Spinal cord (tissue), 10 donors: ENCODE measurements at places on chromosomes 7 and 10.

DNA sequence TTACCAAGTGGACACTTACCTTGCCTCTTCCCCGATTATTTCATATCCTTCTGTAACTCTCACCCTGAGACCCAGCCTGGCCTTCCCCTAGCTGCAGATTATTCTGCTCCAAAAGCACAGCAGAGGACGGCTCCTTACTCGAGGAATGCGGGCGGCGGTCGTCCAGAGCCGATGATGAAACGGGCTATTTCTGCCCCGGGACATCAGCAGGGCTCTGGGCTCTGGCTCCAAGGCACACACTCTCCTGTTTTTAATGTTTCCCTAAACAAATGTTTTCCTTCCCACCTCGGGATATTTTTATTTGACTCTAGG lies 343 bp upstream of the C10orf71 start:
- no peak for DNase-seq

GRCh38 chr10:122974023-122974422 lies 6.2 kb upstream of the PSTK start:
- peak; percentile 19 for DNase-seq

DNA sequence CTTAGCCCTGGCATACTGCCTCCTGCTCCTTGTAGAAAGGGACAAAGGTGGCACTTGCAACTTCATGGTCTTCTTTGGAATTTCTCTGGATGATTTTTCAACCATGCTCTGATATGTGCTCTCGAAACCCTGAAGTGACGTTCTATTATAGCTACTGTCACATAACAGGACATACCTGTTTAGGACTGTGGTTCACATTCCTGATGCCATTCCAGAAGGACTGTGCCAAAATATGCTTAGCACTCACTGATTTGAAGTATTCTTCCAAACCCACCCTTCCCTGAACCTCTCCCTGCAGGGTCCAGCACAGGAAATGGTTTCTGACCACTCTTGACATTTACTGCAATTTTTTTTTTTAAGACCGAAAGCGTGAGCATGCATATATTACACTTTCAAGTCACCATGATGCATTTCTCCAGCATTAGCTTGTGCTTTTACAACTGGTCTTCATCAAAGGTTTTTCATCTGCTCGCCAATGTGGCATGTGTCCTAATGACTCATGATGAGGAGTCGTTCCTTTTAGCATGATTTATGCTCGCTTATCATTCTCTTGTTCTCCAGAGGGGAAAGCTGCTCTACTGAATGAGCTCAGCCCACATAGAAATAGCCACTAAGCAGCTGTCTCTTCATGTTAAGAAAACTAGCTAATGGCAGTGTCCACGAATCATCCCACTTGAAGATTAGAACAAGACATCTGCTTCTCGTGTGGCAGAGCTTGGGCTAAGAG lies 135.2 kb downstream of the ADAM12 start:
- DNase-seq = peak; percentile 50

DNA sequence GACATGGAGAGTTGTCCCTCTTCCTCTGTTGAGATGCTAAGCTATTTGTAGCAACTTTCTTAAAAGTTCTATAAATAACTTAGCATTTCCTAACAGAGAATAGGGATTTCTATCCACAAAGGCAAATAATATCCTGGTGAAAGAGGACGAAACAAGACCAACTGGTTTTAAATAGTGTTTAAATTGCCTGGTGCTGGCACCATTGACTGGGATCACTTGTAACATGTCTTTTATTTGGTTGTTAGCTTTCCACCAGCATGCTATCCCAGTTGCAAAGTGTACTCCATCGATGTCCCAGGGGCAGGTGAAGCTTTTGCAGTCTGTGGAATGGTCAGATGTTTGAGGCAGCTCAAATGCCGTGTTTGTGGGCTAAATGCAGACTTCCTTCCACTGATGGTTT lies 3.7 kb downstream of the SUFU start:
- no peak for DNase-seq

DNA sequence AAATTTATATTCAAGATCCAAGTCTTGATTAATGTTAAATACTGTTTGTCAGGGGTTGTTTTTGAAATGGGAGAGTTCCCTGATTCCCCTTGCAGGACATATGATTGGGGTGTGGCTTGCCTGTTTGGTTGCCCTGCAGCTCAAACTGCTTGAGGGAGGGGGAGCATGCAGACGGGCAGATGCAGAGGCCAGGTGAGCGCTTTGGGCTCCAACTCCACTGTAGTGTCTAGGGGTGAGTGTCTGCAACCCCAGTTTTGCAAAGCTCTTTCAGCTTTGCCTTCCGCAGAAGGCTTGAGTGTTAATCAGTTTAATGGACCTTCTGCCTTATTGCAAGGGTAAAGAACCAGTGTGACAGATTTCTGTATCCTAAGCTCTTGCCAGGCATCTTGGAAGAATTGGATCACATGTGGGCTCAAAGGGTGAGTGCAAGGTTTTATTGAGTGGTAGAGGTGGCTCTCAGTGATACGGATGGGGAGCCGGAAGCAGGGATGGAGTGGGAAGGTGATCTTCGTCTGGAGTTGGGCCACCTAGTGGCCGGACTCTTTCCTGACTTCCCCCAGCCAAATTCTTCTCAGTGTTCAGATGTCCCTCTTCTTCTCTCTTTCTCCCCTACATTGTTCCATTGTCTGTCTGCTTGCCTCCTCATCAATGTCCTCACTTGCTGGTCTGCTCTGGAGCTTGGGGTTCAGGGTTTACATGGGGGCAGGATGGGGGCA lies 479.7 kb downstream of the ATRNL1 start:
- DNase-seq = no peak

GRCh38 chr10:34705563-34705962 lies 109.5 kb downstream of the PARD3 start:
- DNase-seq = no peak

DNA sequence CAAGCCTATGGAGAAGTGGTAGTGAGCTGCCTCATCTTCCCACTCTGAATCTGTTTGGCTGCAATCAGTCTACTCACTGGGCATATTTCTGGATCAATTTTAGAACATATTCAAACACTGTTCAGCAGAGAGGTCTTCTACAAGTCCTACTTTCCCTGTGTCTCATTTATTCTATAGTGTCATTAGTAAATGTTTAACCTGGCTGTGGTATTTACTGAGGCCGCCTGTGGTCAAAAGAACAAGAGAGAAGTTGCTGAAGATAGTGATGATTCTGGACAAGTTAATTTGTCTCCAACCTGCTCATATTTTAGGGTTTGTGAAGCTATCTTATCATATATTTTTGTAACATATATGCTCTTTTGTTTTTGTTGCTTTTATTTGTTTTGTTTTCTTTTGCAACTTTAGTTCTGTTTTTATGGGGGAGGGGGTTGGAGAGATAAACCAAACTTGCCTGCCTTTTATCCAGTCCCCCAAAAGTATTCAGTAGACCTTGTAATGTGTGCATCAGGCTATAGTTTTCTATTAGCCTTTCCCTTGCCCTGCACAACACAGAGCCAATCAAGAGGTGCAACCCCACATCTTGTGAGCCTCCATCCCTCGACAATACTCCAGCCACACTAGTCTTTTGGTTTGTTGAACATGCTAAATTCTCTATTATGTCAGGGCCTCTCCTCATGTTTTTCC lies 362.8 kb upstream of the MBL2 start:
- DNase-seq = no peak

GRCh38 chr7:34190299-34190698 lies 285.0 kb downstream of the BMPER start:
- DNase-seq = no peak

GRCh38 chr7:82672078-82672477 lies 228.5 kb upstream of the CACNA2D1 start:
- no peak for DNase-seq

GRCh38 chr7:29359482-29360093 lies 165.0 kb downstream of the CHN2 start:
- no peak for DNase-seq

DNA sequence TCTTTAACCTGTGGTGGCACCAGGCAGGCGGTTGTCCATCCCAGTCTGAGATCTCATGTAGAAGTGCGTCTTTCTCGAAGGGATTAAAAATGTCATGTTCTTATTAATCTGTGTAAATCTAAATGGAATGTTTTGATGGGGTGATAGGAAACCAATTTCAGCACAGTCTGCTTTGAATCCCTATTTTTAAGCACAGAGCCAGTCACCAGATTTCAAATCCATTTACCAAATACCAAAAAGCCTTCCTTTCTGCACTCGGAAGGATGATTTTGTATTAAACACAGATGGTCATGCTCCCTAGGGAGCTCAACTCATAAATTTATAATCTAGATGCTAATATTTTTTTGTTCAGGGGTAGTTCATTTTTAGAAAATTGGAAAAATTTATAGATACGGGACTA lies 160.6 kb upstream of the AOAH start:
- no peak for DNase-seq
